Fibroblast of villous mesenchyme (primary cell): ENCODE measurements at places on chromosomes 1 and 21.

DNA sequence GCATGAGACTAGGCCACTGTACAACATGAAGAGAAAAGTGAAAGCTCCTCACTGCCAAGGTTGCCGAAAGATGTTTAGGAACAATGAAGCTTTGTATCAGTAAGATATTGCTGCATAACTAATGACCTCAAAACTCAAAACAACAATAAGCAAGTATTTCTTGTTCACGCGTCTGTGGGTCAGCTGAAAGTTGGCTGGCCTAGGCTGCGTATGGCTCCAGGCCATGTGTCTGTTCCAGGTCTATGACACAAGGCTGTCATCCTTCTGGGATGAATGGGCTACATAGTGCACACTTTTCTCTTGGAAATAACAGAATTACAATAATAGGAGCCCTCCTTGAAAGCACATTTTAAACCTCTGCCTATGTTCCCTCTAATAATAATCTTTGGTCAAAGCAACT lies 515.9 kb downstream of the PLPP3 start:
- no peak for DNase-seq

DNA sequence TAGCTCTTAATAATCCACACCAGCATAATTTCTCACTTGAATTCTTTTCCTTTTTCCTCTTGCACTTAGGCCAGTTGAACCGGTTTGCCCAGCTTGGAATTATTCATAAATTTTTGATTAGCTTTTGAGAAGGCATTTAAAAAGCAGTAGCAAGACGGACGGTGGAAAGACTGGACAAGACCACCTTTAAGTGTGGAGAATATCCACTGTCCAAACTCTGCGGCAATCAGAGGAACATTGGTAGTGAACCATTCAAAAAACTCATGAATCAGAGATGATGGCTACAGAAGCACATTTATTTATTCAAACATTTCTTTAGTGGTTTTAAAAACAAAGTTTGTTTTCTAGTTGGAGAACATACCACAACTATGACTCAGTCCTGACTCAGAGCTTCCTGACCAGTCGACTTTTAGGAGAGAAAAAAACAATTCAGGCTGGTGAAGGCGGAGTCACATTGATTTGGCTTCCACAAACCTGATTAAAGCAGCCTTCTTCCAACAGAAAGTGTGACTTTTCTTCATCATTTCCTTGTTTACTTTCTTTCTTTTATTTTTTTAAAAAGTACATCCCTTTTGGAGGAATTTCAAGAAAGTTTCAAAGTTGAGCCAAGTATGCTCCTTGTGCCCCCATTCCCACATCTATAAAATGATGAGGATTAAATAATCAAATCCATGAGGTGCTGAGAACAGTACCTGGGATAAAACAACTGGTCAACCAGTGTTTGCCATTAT lies 128.8 kb downstream of the ADSS2 start:
- DNase-seq = peak; percentile 96

DNA sequence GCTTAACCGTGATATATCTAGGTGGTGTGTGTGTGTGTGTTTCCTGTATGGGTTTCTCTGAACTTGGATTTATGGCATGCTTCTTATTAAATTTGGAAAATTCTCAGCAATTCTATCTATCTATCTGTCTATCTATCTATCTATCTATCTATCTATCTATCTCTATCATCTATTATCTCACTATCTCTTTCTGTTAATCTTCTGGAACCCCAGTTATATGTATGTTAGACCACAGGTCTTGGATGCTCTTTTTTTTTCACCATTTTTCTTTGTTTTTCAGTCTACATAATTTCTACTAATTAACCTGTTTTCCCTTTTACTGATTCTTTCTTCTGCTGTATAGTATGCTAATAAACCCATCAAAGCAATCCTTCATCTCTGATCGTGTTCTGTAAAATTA lies 538.0 kb downstream of the PTPRU start:
- DNase-seq = no peak

GRCh38 chr1:229258757-229259060 lies 12.2 kb upstream of the RAB4A start:
- peak; percentile 21 for DNase-seq

DNA sequence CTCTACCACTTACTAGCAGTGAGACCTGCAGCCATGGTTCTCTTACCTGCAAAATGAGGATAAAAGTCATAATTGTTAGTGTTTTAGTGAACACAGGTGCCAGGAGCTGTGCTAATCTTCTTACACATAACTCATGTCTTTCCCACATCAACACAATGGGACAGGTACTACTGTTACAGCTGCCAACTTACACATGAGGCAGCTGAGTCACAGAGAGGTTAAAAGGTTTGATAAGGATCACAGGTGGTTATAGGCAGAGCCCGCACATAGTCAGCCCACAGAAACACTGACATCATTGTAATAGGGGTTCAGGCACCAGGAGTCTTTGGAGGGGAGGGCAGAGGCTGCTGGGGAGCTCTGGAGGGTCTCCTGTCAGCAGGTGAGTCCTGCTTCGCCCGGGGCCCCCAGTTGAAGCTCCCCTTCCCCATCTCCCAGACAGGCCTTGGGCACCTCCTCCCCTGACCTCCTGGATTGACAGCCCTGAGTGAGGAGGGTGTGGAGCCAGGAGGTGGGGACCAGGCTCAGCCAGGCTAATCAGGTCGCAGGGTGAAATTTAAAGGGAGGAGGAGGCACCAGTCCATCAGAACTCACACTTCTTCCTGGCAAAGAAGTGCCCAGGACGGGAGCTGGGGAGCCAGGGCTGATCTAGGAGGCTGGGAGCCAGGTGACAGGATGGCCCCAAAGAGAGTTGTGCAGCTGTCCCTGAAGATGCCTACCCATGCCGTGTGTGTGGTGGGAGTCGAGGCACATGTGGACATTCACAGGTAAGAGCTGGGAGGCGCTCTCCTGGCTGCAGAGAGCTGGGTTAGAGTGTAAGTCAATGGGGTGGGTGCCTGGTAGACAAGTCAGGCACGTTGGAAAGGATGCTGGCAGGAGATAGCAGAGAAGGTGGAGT lies at the start of gene PADI1:
Gene PADI1, plus strand, starts transcription at position 583 of the 895 bp plus-strand sequence. Its CDS starts 90 bp downstream, at position 673.
- DNase-seq = no peak

DNA sequence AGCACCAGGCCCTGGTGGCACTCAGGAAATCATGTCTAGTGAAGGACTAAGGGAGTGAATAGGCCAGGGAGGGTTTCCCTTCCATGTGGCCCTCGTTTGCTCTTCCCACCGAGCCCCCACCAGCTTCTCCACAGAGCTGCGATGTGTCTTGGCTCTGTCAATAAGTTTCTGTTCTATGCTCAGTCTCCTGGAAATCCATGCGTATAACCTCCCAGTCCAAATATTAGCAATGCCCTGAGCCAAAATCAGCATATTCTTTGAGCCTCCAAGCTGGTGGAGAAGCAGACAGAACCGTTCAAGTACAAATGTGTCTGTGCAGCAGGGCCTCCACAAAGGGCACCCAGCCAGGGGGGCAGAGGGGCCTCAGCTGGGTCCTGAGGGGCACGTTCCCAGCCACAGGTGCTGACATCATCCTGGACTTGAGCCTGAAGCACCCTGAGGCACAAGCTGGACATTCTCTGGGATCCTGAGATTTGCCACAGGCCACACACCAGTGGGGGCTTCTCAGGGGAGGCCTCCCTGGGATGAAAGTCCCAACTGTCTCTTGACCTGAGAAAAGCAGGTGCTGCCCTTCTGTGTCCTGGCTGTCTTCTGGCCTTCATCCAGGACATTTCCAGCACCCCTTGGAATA lies 350.5 kb upstream of the VAMP3 start:
- DNase-seq = no peak

GRCh38 chr1:9314111-9314510 lies 21.4 kb downstream of the SPSB1 start:
- DNase-seq = no peak

- DNase-seq = no peak
Observed at GRCh38 chr1:223479718-223480425, 86.7 kb downstream of the CCDC185 start.

DNA sequence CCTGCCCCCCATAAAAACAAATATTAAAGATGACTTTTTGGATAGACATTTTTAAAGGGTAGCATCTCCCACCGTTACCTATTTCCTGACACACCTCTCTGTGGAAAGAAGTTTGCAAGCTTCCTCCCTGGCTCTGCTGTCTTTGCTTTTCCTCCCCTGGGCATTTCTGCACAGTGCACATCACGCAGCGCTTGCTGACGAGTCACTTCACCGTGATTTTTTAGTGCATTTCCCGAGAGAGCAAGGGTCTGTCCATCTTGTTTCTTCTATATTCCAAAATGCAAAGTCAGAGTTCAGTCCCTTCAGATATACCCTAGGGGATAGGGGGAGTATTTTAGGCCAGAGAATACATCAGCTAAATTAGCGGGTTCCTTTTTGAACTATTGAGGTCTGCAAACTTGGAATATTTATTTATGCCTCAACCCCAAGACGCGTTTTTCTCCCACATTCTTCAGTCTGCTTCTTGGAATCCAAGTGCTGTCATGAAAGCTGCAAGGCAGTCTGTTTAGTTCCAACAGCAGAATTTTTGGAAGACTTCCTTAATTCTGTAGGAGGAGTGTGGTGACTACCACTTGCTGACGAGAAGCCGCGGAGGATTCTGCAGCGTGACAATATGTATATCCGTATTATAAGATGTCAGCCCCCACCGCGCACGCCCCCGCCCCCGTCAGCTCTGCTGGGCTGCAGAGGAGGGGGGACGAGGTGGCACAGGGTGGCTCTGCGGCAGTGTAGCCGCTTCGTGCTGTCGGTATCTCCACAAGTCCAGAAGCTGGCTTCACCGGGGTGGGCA lies 22.4 kb downstream of the SMYD2 start:
- no peak for DNase-seq

- DNase-seq = no peak
Observed at GRCh38 chr1:228794810-228795209, 59.5 kb downstream of the RHOU start.

DNA sequence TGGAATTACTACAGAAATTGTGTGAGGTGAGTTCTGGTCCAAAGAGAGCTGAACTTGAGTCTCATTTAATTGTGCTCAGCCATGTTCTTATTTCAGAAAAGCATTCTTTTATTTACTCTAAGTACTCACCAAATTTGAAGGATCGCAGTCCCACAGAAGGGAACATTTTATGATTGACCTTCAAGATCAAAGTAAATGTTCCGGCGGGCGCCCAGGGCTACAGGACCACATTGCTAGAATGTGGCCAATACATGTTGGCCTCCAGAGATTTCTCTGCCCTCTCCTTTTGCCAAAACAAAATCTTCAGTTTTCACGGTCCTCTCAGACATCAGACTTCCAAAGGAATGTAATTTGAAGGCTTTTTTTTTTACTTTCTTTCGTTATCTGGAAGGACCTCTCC lies 237.8 kb downstream of the FMN2 start:
- DNase-seq = no peak

DNA sequence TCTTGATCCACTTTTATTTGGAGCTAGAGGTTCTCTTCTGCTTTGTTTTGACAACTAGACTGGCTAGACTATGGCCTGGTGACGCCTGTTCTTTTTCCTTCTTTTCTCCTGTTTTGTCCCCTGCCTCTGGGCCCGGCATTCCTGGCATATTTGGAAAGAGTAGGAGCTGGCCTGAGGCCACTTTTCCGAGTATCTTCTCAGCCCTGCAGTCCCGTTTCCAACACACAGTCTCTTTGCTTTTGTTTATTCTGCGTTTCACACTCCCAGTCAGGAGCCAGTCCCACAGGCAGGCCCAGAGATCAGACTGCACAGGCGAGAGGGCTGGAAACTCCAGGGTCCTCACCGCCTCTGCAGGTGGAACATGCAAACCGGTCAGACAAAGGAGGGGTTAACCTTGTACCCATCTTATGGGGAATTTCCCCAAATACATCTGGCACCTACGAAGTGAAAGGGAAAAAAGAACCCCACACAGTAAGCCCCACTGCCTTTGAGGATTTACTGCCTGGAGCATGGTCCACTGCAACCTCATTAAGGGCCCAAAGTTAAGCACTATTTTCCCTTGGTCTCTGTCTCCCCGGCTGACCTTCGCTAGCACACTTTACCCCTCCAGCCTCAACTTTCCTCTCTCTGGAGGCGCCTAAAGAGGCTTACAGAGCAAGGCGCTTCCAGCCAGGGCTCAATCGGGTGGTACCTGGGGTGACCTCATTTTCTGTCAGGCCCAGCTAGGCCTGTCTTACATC lies 141.1 kb downstream of the TOMM20 start:
- DNase-seq = peak; percentile 96

GRCh38 chr1:169576935-169577331 lies 9.3 kb downstream of the F5 start:
- DNase-seq = no peak
